ENCODE measurements at places on chromosomes 5 and 9.

- DNase-seq: no peak
Measured at GRCh38 chr9:124297915-124298645, 40.3 kb downstream of the NEK6 start.

DNA sequence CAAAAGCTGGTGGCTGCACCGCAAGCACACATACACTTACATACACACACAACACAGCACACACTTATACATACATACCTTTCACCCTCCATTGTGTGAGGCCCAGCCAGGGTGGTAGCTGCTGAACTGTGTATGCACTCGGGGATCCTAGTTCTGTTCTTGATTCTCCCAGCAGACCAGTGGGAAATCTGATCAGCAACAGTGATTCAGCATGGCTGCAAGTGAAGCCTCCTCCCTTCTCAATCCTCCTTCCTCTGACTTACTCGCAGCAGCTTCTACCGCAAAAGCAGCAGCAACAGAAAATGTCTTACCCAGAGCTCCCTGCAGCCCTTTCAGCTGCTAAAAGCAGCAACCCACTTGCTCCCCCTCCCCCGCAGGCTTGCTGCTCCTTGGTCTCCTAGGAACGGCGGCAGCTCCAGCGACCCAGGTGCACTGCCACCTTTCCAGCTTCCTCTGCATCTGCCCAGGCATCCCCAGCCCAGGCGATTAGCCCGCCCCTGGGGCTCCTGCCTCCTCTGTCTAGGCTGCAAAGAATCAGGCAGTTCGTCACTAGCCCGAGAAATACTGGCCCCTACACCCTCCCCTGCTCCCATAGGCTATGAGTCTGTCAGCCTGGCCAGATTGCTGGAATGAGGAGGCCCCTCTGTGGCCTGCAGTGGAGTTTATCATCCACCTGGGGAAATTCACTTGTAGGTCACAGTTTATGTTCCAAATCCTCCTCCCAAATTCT, at the start of gene KLHL3:
Gene KLHL3, minus strand, starts transcription at position 535 of the 730 bp plus-strand sequence. Its CDS starts 443 bp downstream, at position 92.
- peak; percentile 48 for DNase-seq

DNA sequence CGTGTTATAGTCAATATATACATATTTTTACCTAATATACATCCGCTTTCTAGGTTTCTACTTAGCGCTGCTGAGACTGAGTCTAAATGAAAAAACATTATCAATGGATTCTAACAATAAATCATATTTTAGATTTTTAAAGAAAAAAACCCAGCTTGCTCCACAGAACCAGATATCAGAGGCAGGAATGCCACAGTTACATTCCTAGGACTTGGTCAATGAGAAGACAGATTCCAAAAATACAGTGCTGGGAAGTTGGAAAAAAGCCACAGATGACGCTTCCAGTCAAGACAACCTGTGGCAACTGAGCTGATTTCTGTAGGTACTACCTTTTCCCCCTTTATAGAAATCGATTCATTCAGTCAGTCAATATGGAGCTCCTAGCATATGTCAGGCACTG, 577 bp upstream of the CCDC112 start:
- no peak for DNase-seq

DNA sequence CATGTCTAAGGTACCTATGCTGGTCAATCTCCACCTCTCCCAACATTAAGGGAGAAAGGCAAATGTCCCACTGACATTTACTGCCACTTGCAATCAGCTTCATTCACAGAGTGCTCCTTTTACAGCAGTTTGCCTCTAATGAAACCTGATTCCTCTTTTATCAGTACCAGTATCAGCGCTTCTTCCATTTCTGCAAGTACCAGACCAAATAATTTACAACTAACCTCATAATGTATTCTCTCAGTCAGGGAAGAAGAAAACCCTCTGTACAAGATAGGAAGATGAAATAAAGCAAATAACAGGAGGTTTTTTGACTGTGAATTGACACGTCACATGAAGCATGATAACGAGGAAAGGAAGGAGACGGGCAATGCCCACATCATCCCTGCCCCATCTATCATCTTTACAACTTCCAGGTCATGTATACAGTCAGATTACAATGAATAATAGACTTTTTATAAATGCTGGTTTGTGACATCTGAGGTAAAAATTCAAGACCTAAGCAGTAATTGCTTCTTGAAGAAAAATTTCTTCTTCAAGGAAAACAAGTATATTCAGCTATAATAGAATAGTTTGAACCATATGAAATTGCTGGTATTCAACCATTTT, 21.9 kb downstream of the ABITRAM start:
- no peak for DNase-seq

GRCh38 chr9:113309204-113309813, 6.1 kb upstream of the RNF183 start:
- peak; percentile 17 for DNase-seq
